ENCODE measurements at places on chromosomes 5 and 9.

GRCh38 chr9:4020755-4021296 lies 279.0 kb downstream of the GLIS3 start:
- no peak for DNase-seq

DNA sequence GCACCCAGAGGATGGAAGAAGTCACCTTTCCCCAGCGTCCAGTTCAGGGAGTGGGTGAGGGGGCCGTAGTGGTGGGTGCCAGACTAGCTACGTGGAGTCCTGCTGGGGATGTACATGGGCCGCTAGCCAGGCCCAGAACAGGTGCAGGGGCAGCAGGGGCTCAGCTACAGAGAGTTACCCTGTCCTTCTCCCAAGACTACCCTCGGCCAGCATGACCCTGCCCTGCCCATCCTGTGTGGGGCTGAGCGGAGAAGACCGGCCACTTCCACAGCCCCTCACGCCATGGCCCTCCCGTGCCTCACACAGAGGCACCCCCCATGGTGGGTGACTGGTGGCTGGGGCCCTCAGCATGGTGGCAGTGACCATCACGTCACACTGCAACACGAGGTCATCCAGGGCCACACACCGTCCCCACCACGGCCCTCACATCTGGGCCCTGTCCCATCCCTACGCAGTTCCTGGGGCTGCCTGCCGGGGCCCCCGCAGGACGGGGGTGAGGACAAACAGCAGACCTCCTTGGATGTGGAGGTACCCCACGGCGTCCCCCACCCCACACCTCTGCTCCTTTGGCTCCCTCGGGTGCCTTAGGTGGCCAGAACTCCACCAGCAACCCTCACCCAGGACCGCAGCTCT lies 977 bp upstream of the DPP7 start:
- no peak for DNase-seq

GRCh38 chr5:61332358-61332749 lies 296 bp downstream of the ZSWIM6 start:
- DNase-seq = peak; percentile 43

GRCh38 chr5:35640623-35641022 lies 23.0 kb downstream of the SPEF2 start:
- DNase-seq = no peak

- DNase-seq = no peak
Observed at GRCh38 chr5:138109463-138110265, 25.8 kb downstream of the WNT8A start.

GRCh38 chr9:89000973-89001916 lies 10.0 kb downstream of the S1PR3 start:
- peak; percentile 67 for DNase-seq

GRCh38 chr9:133946840-133947486 lies 45.2 kb downstream of the VAV2 start:
- no peak for DNase-seq
